ENCODE measurements at places on chromosomes 5 and 9.

GRCh38 chr9:20950707-20951106 lies 80.7 kb downstream of the HACD4 start:
- no peak for DNase-seq

DNA sequence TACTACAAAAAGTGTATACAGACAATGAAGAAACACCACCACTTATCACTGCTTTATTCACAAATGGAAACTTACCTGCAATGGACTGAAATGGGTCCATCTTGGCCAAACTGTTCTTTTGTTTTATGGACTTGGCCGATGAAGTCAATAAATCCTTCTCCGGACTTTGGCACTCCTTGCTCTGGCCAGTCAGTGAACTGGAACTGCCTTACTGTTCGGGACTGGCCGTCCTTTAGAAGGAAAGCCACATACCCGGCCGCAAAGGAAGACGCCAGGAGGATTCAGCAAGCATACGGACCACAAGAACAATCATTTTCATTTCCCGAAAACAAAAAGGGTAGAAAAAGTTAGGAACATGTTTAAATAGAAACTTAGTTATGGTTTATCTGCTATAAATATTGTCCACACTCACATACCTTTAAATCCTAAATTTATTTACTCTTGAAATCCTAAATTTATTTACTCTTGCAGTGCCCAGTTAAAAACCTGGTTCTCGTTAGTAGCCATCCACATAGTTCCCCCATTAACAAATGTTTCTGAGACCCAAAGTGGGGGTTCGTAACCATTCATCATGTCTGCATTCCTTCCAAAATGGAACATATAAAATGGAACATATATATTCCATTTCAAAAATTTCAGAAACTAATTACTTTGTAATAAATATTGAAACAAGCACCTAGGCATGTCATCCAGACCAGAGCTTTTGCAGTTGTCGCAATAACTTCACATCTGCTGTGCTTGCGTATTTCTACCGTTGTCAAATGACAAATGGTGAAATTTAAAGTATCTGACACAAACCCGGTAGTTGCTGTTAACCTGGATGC lies 532.1 kb upstream of the DMAC1 start:
- DNase-seq: no peak

DNA sequence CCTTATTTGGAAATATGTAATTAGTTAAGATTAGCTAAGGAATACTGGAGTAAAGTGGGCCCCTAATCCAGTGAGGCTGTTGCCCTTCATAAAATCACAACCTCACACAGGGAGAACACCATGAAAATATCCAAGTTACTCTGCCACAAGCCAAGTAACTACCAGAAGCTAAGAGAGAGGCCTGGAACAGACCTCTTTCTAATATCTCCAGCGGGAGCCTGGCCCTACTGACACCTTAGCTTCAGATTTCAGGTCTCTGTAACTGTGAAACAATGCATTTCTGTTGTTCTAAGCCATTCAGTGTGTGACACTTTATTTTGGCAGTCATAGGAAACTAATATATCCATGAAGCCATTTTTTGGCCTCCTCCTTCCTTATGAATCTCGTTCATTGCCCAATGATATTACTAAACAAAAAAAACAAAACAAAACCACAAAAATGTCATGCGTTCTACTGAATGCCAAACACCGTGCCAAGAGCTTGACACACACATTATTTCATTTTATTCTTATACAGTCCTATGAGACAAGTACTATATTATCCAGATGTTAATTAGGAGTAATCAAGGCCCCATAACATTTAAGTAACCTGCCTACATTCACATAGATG lies 699.0 kb downstream of the MAT2B start:
- no peak for DNase-seq

DNA sequence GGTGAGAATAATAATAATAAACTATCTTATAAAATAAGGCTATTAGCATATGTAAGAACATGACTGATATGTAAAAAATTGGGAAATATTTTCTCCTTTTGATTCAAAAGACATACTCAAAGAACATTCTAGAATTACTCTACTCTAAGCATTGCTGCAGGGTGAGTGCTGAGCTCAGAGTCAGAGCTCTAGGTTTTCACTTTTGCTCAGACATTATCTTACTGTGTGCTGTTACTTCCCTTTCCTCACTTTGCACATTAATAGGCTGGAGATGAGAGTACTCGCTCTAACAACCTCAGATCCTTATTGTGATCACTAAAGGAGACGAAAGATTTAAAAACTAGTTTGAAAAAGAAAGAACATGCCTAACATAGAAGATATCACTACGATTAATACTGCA lies 99.4 kb upstream of the C9orf72 start:
- DNase-seq: no peak

DNA sequence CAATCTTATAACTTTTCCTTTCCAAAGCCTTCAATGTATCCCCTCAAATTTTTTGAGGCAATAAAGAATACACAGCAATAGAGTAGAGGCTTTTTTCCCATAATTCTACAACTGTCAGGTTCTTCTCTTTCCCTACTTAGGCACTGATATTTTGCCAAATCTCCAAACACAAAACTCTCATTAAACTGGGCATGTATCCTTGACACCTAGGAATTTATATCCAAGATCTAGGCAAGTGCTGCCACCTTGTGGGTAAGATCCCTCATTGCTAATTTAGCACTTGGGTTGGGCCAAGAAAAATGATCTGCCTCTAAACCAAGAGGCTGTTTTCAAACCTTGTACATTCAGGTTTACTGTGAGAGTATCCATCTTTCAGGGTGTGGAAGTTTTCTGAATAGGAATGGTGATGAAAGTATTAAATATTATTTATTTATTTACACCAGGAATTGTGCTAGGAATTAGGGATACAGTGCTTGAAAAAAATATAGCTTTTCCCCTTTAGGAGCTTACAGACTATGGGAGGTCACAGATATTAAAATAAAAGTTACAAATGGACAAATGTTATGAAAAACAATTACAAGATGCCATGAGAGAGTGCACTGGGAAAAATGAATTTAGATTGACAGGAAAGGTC lies 17.6 kb downstream of the TSTD2 start:
- no peak for DNase-seq

GRCh38 chr5:150410524-150411244 lies 2.0 kb downstream of the CD74 start:
- DNase-seq: peak; percentile 64

- no peak for DNase-seq
Measured at GRCh38 chr5:157252711-157253465, 13.0 kb upstream of the CYFIP2 start.

GRCh38 chr5:82747986-82748385 lies 329.2 kb downstream of the TMEM167A start:
- no peak for DNase-seq

DNA sequence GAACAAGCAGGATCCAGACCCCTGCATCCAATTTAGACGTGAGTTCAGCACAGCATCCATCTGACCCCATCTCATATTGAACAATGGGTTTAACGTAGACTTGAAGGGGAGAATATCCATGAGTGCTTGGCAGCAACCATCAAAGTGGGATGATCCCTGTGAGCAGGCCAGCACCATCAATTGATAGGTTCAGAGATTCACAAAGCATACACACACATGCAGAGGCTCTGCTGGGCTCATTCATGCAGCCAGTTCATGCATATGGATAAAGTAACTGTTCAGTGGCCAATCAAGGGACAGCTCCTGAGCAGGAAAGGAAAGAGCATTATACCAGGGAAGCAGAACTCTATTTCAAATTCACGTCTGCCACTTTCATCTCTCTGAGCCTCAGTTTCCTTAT lies 24.8 kb upstream of the CPEB4 start:
- DNase-seq: no peak

DNA sequence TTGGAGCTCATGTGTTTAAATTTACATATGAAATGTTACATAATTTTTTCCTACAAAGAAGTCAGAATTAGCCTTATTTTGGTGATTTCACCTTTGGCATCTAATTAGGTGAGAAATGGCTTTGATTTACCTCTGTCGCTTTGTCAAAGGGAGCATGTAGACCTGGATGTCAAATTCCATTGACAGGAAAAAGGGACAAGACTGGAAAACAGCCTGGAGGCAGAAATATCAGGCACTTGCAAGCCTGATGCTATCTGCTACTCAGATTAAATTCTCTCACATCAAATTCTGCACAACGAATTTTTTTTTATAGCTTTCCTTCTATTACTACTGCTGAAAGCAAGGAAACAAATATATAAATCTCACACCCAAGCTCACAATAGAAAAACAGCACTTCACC lies 54.1 kb upstream of the CTNND2 start:
- no peak for DNase-seq

DNA sequence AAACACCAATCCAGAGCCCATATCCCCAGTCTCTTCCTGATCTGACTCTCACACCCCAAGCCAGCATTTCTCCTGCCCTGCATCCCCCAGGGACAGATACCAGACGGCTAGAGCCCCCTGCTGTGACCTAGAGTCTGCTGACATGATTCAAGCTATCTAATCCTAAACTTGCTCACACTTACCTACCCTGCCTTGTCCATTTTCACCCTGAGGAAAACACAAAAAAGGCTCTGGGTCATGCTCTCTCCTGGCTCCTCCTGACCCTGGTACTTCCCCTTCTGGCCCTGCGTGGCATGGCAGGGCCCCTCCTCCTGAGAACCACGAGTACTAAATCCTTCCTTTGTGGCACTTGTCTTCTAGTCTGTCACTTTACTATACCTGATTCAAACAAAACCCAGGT lies 2.8 kb upstream of the ARRDC1 start:
- DNase-seq: no peak

- DNase-seq: no peak
Measured at GRCh38 chr5:42877431-42877830, 65.7 kb upstream of the SELENOP start.

DNA sequence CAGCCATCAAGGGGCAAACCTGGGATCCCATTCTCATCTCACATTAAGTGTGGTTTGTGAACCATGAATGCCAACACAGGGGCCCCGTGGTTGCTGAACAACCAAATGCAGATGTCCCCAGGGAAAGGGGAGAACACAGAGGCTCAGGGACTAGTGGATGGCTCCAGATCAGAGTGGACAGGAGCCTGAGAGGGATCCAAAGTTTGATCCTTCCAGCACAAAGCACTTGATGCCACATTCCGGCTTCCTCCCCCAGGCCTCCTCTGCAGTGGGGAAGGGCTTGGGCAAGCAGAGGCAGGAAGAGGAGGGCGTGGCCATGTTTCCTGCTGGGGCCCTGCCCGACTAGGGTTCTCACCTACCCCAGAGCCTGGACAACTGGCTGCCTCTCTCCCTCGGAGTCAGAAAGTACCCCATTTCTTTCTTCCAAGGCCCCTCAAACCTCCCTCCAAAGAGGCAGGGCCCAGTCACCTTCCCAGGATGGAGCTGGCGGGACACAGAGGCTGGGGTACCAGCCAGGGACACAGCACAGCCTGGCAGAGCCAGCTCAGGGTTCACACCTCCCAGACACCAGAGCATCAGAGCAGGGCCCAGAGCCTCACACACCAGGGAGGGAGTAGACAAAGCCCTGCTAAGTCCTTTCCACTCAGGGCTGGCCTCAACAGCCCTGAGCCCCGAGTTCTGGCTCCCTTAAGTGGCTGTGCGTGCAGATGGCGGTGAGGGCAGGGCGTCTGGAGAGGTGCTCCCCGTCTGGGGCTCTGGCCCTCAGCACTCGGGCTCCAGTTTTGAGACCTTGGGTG lies 4.3 kb upstream of the RNF44 start:
- DNase-seq: no peak

- DNase-seq: no peak
Measured at GRCh38 chr9:21527579-21527978, 45.5 kb upstream of the IFNE start.
